Right cardiac atrium (tissue), 5 donors: ENCODE measurements at places on chromosomes 6 and 20. TPM values are rescaled to one million over a fixed set of nuclear protein-coding genes. Genes with fewer than 3 reads are reported as not detected.

The NRN1 gene
- polyA plus RNA-seq, result 14.1 TPM

- peak; percentile 19 for DNase-seq
Measured at GRCh38 chr20:63939061-63939935, 16.9 kb downstream of the UCKL1 start.

The C20orf144 gene
- polyA plus RNA-seq, result 0.05 TPM

The TBCC gene
- polyA plus RNA-seq, result 18.2 TPM

DNA sequence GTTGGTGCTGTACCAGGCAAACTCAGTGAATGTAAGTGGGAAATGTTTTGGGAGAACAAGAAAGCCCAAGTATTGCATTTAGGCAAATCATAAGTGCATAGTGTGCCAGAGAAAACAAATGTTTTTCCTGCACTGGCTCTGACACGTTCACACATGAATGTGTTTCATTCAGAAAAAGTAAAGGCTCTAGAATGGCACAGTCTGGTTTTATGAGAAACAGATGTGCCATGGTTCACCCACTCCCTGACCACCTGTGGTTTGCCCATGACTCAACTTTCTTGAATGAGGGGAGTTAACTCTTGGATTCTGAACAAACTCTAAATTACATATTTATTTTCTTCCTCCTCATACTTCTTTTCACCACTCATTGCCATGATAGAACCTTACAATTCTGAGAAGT, 126.9 kb downstream of the KCNQ5 start:
- no peak for DNase-seq

The FRK gene
- polyA plus RNA-seq, result 1.00 TPM

The C6orf132 gene
- 1.8 TPM for polyA plus RNA-seq

The PACSIN1 gene
- polyA plus RNA-seq, result 14.0 TPM

The COL21A1 gene
- 19.9 TPM for polyA plus RNA-seq

The HLA-DRB1 gene
- polyA plus RNA-seq, result 30.1 TPM

The DTD1 gene
- 11.5 TPM for polyA plus RNA-seq

GRCh38 chr6:149324428-149324827, 6.9 kb downstream of the TAB2 start:
- no peak for DNase-seq

The HTR1E gene
- polyA plus RNA-seq, result not detected

DNA sequence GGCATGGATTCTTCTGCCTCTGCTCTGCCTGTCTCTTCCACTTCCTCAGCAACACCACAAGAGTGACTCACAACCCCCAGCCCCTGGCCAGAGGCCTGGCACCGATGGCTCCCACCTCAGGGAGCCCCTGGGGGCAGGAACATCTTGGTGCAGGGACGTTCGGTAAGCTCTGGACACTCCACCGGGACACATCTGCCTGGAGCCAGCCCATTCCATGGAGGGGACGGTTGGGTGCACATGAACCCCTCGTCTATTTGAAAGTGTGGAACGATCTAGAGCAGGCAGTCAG, 246.5 kb downstream of the ERMARD start:
- no peak for DNase-seq

DNA sequence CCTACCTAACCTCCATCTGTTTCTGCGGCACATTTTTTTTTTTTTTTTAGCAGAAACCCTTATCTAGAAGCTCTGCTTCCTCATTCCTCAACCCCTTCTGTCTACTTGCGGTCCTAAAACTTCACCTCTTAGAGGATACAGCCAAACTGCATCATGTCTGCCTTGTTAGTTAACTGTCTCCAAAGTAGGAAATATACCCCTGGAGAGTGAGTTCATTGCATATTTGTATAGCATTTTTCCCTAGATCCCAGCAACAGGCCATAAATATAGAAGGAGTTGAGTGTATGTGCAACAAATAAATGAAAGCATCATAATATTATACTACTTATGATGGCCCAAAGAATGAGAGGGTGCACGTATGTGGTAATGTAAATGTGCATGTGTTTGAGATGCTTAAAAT, 1288.6 kb upstream of the GJE1 start:
- no peak for DNase-seq

DNA sequence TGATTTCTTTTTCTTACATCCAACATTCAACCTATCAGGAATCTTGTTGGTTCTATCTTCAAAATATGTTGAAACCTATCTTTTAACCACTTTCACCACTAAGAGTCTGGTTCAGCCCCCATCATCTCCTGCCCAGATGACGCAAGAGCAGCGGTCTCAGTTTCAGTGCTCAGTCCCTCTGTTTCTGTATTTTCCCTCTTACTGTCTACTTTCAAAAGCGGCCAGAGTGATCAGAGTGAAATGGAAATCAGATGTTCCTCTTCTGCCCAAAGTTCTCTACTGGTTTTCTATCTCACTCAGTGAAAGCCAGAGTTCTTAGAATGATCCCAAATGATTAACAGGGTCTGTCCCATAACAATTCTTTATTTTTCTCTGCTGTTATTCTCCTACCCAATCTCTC, 147.9 kb upstream of the PDE7B start:
- DNase-seq, result no peak

DNA sequence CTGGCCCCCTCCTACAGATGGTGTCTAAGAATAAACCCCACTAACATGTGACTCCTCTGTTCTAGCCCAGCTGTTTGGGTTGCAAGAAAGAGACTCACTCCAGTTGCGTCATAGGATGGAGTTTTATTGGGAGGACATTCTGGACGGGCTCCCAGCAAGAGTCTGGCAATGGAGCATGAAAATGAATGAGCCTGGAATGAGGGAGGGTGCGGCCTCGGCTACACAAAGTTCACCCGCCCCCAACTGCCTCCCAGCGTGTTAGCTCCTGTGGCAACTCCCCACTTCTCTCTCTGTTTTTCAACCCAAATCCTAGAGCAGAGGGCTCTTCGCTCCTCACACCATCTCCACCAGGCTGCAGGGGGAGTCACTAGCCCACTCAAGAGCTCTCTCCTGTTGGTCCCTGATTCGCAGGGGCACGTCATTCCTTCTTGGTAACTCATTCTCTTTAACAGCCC, 5.1 kb upstream of the ADAM33 start:
- peak; percentile 90 for DNase-seq

- DNase-seq, result peak; percentile 49
Measured at GRCh38 chr6:11778648-11779328, at the start of gene ADTRP. ADTRP (minus strand) TSS chr6:11778803; CDS start chr6:11778759, 44 bp downstream.
